Suprapubic skin (tissue), 4 donors: ENCODE measurements at places on chromosomes 5 and 9.

GRCh38 chr5:147482706-147483180, 27.1 kb downstream of the DPYSL3 start:
- H3K27me3 ChIP-seq: no peaks in the 10 kb centered on the region
- H3K4me1 ChIP-seq: peaks cover 48% of the 10 kb centered on the region
- peak overlapping the region; percentile 55 for H3K27ac ChIP-seq

GRCh38 chr9:88216126-88216995, 78.1 kb upstream of the SPATA31C2 start:
- DNase-seq: no peak
- H3K4me1 ChIP-seq: peaks cover 4% of the 10 kb centered on the region
- no peaks in the 10 kb centered on the region for H3K27me3 ChIP-seq
- H3K36me3 ChIP-seq: no peaks in the 10 kb centered on the region
- no peak overlapping the region for H3K4me3 ChIP-seq

DNA sequence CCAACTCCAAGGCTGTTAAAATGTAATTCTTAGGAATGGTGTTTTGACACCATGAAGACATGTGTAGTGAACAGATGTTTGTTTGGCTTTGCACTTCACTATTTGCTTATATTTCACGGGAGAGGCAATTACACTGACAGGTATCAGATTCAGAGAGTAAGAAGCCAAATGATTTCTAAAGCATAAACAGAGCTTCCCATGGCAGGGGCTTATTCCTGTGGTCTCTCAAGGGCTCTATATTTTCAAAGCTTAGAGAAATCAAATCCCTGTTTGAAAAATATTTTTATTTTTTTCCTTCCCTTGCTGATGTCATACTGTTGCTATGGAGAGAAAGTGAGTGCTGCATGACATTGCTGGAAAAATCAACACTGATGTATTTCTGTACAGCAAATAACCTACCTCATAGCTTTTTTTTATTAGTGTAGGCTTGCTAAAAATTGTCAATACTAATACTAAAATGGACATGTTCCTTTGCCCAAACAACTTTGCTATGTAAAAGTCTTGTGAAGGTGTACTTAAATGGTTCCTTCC, 161.4 kb downstream of the GIN1 start:
- no peak overlapping the region for H3K27ac ChIP-seq
- no peaks in the 10 kb centered on the region for H3K27me3 ChIP-seq
- no peak overlapping the region for H3K4me3 ChIP-seq

DNA sequence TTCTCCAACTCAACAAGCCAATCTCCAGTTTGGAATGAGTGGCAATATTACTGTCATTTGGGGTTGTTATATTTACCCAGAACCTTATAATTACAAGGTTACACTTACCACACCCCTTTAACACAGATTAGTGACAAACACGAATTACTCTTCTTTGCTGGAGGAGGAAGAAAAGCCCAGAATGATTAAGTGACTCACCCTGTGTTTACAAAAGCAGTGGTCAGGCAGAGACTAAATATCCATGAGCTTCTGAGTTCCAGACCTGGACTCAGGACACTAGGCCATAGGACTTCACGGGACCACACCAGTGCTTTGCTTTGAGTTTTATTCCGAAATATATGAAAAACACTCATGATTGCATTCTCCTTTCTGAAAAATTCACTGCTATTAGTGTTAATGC, 370.8 kb downstream of the TLE1 start:
- no peaks in the 10 kb centered on the region for H3K4me1 ChIP-seq
- no peaks in the 10 kb centered on the region for H3K27me3 ChIP-seq
- H3K4me3 ChIP-seq: no peak overlapping the region

- H3K36me3 ChIP-seq: no peaks in the 10 kb centered on the region
- H3K4me3 ChIP-seq: no peak overlapping the region
- no peak overlapping the region for H3K27ac ChIP-seq
- DNase-seq: no peak
Observed at GRCh38 chr9:2755285-2755684, 38.0 kb downstream of the KCNV2 start.

DNA sequence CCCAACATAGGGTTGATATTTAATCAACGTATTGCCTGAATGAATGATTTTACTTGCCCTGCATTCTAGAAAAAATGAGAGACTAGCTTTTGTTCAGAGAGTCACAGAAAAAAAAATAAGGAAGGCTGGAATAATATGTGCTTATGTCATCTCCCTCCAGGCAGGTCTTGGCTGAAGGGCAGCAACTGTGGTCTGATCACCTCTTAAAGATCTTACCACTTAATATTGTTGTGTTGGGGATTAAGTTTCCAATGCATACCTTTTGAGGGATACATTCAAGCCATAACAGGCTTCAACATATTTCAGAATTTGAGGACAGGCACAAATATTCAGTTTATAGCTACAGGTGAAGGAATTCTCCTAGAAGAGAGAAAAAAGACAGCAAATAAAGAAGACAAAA, 157.3 kb upstream of the S1PR3 start:
- H3K36me3 ChIP-seq: no peaks in the 10 kb centered on the region
- H3K27ac ChIP-seq: no peak overlapping the region
- no peak for DNase-seq
- H3K27me3 ChIP-seq: peaks cover 2% of the 10 kb centered on the region

DNA sequence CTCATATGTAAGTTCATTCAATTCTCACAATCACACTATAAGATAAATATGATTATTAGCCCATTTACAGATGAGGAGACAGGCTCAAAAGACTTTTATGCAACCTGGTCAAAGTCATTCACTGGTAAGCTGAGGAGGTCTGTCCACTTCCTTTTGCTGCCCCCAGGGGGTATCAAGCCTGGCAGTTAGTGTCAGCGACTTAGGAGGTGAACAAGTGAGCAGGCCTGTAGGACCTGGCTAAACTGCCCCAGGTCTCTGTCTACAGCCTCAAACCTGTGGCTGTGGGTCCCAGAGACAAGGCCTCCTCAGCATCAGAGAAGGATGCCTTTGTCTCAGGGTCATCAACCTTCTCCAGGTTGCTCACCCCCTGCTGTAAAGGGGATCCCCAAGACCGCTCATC, 10.4 kb downstream of the TGFBI start:
- DNase-seq: no peak
- H3K27me3 ChIP-seq: no peaks in the 10 kb centered on the region
